HepG2 (cell line): ENCODE measurements at places on chromosomes 5 and 9. TPM values are rescaled to one million over a fixed set of nuclear protein-coding genes. Genes with fewer than 3 reads are reported as not detected.
A peak's percentile ranks its signal among the peaks of the same experiment; 100 is the strongest.

Gene UBE2QL1
- total RNA-seq: not detected in 2 replicates

Gene CDHR2
- total RNA-seq: 7.8 and 17.9 TPM in 2 replicates

Gene SPACA9
- 0.13 and 0.15 TPM in 2 replicates for total RNA-seq

Gene BHMT
- total RNA-seq: 6.4 and 10.9 TPM in 2 replicates

Gene PCDHA1
- total RNA-seq: not detected in 2 replicates

Gene C9
- not detected in 2 replicates for total RNA-seq

Gene FOXD4L4
- 0.38 TPM in 1 of 2 replicates, not detected in the other for total RNA-seq

- no peak for DNase-seq
Observed at GRCh38 chr5:89546657-89547056, 663.7 kb upstream of the MEF2C start.

- peak; percentile 65 for DNase-seq
Observed at GRCh38 chr9:95923794-95924193, 48.3 kb downstream of the ERCC6L2 start.

- DNase-seq: no peak
Observed at GRCh38 chr9:16125629-16126028, 572.8 kb downstream of the CCDC171 start.

DNA sequence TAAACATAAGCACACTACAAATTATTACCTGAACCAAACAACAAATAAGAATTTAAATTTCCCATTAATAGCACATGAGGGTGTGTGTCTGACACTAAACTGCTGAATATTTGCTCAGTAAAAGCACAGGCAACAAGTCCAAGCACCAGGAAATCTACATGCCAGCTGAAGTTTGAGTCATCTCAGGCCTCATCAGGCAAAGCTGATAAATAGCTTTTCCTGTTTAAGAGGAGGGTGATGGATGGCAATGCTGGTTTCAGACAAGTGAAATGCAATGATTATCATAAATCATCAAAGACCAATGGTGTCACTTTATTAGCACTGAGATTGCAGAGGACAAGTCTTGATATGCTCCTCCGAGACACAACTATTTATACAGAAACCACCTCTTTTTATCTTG, 1668.0 kb upstream of the C9orf72 start:
- DNase-seq: no peak

GRCh38 chr5:11251247-11251646, 490.2 kb upstream of the DAP start:
- peak; percentile 1 for DNase-seq

- no peak for DNase-seq
Observed at GRCh38 chr9:18614651-18615050, 140.7 kb downstream of the ADAMTSL1 start.

- no peak for DNase-seq
Observed at GRCh38 chr5:38534156-38534453, 22.3 kb downstream of the LIFR start.

DNA sequence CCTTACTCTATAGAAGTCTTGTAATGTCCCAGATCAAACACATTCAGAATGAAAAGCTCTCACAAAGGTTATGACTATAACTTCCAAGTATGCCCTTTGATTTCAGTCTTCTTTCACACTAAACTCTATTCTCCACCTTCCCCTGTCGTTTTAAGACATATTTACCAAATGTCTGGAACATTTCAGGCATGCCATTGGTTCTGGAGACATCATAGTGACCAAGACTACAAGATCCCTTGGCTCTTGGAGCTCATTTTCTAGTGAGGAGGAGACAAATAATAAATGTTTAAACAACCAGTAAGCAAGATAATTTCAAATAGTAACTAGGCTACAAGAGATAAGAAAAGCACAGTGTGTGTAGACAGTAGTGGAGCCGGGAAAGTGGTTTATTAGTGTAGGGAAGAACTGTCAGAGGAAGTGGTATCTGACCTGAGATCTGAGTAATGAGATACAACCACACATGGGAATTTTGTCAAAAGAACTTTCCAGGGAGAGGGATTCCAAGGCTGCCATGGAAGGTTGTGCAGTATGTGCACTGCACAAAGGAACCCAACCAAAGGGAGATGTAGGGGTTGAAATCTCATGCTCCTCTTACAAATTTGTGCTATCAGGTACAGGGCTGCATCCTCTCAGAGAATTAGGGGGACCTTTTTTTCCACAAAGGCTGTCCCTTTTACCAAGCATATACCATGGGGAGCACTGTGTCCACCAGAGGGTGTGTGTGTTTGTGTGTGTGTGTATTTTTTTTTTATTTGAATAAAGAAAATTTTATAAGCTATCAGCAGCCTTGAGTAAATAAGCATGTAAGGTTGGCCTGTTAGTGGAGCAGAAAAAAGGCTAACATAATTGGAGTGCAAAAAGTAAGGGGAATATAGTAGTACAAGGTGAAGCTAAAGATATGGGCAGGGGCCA, 1279.1 kb upstream of the WWC1 start:
- no peak for DNase-seq

DNA sequence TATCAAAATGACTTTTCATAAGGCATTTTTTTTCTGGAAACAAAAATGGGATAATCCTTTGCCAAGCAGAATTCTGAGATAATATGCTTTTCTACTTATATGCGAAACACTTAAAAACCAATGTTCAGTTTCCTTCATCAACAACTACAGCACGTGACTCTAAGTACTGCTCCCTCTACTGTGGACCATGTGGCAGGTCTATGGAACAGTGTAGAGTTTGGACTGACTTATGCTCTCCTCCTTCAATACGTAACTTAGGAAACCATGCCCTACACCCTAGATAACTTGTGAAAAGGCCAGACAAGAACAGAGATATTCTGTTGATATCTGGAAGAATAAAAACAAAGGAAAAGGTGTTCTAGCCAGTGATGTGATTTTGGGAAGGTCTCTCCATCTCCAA, 111.3 kb upstream of the GNA14 start:
- no peak for DNase-seq

GRCh38 chr5:149381261-149381985, 2.3 kb upstream of the IL17B start:
- no peak for DNase-seq

DNA sequence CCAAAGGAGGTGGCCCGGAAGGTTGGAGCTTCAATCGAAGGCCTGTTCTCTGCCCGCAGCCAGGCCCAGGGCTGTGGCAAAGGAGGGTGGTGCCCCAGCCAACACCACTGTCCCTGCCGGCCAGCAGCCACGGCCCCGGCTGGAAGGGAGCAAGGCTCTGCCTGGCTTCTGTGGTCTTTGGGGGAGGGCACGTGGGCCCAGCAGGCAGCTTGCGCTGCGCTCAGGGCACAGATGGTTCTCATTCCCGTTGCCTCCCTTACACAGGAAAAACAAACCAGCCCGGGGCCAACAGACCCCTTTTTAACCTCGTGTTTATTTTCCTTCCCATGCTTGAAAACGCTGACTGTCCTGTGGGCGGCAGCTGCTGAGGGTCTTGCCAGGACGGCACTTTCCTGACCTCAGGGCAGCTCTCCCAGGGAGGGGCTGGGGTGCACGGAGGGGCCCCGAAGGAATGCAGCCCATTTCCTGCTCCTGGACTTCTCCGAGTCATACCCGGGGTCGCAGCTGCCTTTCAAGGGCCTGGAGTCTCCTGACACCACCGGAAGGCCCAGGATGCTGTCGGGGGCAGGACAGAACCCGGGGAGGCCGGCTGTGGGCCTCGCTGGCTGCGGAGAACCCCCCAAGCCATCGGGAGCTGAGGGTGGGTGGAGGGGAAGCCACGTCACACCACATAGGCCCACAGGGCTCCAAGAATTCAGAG, 1.1 kb upstream of the GPSM1 start:
- no peak for DNase-seq

DNA sequence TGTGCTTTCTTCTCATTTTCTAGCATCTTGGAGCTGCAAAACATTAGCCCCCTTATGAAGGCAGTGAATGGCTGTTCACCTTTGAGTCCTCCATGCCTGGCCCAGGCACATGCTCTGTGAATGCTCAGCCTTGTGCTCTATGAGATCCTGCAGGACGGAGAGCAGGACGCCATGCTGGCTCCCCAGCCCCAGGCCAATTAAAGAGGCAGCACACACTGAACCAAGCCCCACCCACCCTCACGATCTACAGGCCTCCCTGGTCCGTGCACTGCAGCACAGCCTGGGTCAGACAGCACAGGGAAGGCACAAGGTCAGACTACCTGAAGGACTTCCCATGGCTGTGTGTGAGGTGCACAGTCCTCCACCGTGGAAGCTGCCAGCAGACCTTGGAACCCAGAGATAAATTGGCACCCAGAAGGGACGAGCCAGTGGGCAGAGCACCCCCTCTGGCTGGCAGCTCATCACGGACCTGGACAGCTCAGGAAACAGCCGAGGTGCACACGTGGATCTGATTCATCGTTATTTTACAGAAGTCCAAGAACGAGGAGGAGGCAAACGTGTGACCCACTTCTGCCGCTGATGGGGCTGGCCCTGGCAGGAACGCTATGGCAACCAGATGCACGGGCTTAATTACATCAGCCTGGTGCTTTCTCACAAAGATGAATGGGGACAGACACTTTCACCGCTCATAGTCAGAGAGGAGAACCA, 59.5 kb downstream of the OLFM1 start:
- no peak for DNase-seq

GRCh38 chr5:12017007-12017406, 112.8 kb upstream of the CTNND2 start:
- DNase-seq: no peak

DNA sequence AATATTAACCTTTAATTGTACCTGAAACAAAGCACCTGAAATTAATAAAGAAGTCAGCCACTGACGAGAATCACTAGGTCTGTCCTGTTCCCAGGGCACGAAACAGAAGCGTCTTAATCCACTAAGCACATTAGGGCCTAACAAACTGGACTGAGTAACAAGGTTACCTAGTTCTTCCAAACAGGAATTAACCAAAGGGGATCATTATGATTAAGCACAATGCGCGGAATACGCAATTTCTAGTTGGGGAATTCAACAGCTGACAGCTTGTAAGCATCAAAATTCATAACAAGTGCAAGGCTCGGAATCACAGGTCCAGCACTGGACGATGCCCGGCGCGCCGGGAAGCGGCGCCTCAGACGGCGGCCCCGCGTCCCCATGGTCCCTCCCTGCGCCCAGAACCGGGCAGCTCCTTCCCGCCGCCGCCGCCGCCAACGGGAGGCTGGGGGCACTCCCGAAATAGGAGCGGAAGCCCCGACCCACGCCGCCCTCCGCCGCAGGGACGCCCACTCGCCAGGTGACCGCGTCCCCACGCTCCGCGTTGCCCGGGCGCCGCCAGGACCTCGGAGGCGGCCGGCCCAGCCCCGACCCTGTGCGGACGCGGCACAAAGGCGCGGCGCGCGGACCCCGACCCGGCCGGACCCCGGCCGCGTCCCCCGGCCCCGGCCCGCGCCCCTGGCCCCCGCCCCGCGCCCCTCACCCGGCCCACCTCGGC, 898 bp downstream of the CAMSAP1 start:
- DNase-seq: no peak

GRCh38 chr5:32089146-32090000, 84.7 kb downstream of the GOLPH3 start:
- DNase-seq: no peak

- DNase-seq: no peak
Observed at GRCh38 chr5:80714570-80715298, 60.0 kb upstream of the DHFR start.

- DNase-seq: no peak
Observed at GRCh38 chr5:158658446-158659230, 441.1 kb downstream of the EBF1 start.

DNA sequence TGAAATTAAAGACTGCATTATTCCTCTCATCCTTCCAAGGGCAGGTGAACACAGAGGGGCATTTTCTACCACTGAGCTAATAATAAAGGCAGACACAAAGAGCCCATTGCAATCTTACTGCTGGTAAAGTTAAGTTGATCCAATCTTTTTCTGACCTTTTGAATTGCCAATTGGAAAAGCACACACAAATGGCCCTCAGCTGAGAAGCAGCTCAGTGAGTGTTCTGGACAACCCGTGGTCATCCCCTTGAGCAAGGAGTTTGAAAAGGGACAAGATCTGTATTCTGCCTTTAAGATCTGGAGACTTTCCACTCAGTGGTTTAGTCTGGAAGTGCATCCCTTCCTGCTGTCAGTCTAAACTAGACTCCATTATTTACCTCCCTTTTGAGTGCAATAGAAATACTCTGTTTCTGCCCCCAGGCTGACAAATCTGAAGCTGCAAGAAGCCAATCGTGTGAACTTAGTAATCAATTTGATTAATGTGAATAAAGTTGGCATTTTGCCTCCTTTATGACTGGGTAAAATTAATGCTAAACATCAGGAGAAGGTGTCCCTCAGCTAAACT, 835.7 kb downstream of the MAT2B start:
- DNase-seq: no peak

GRCh38 chr5:141223112-141223783, at the start of gene PCDHB14:
Gene PCDHB14, plus strand, starts transcription at chr5:141223343. Its CDS starts 163 bp downstream, at chr5:141223506.
- peak; percentile 45 for DNase-seq

GRCh38 chr9:79325501-79325900, 246.3 kb upstream of the TLE4 start:
- no peak for DNase-seq

DNA sequence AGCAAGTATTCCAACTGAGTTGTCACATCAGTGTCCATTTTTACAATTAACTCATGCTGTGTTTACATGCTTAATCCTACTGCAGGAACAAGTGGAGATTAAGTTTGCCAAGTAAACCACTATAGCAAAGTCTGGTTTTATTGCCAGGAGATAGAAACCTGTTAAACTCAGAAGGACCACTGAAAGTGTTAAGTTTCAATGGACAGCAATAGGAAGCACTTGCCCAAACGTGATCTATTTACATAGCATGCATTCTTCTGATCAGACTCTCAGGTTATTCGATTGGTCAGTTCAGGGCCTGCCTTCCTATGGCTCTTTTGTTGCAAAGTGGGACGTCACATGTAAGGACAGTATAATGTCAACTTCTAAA, 28.0 kb upstream of the IFNK start:
- DNase-seq: no peak

DNA sequence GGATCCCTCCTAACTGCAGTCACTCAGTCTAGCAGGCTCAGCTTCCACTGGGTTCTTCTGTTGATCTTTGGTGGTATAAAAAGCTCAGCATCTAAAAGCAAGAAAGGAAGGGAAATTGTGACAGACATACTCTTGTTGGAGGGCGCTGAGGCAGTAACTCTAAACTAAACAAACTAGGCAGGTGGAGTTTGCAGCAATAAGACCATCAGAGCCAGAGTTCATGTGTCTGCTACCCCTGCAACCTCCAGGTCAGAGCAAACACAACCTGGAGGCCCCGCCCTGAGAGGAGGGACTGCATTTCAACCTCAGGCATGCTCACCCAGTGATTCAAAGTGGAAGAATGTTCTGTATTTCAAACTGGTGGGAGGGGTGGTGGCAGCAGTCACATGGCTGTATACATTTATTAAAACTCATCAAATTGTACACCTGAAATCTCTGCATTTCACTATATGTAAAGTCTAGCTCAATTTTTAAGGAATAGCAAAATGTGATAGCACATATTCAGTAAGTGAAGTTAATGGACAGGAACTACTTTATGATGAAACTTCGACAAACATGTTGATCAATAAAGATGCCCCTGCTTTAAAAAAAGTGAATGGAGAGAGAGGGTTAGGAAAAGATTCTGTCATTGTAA, 7.1 kb downstream of the ACTL7A start:
- peak; percentile 97 for DNase-seq

GRCh38 chr9:38012767-38013450, 56.1 kb downstream of the SHB start:
- DNase-seq: no peak

GRCh38 chr5:107296572-107296971, 374.2 kb downstream of the EFNA5 start:
- DNase-seq: no peak
